ENCODE measurements at places on chromosomes 12 and 14. TPM values are rescaled to one million over a fixed set of nuclear protein-coding genes. Genes with fewer than 3 reads are reported as not detected.

Gene RPS6KL1
- 5.3 TPM for total RNA-seq

Gene DDN
- 8.8 TPM for total RNA-seq

DNA sequence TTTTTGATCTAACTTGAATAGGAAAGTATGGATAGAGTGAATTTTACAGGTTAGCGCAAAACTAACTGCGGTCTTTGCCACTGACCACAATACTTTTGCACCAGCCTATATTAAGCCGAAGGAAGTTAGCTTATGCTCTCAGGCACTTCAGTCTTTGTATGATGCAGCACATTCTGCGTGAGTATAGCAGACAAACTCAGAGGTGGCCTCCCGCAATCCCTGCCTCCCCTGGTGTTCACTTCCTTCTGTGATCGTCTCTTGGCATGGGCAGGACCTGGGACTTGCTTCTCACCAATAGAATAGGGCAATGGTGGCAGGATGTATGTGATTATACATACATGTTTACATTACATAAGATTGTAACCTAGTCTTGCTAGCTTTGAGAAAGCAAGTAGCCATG, 10.3 kb upstream of the SLC6A13 start:
- no peak overlapping the region for H3K27ac ChIP-seq
- peaks cover 20% of the 10 kb centered on the region for H3K36me3 ChIP-seq
- peaks cover 4% of the 10 kb centered on the region for H3K4me1 ChIP-seq
- peaks cover 2% of the 10 kb centered on the region for H3K27me3 ChIP-seq
- no peak overlapping the region for H3K4me3 ChIP-seq
- DNase-seq: no peak

GRCh38 chr14:48944809-48945208, 641.4 kb downstream of the RPS29 start:
- H3K4me3 ChIP-seq: no peak overlapping the region
- no peak for DNase-seq
- peaks cover 6% of the 10 kb centered on the region for H3K27me3 ChIP-seq
- no peaks in the 10 kb centered on the region for H3K4me1 ChIP-seq
- no peaks in the 10 kb centered on the region for H3K36me3 ChIP-seq

Data from type B pancreatic cell (in vitro differentiated cells).